Activated CD4-positive, alpha-beta T cell treated with anti-CD3 and anti-CD28 coated beads for 36 hours (primary cell): ENCODE measurements at places on chromosomes 5 and 9. TPM values are rescaled to one million over a fixed set of nuclear protein-coding genes. Genes with fewer than 3 reads are reported as not detected.

Gene ADRB2
- not detected for total RNA-seq

Gene TNFSF8
- total RNA-seq: 42.3 TPM

Gene PLPP1
- total RNA-seq: 8.2 TPM

Gene LHX2
- not detected for total RNA-seq

Gene GFRA3
- not detected for total RNA-seq

Gene NUTM2G
- not detected for total RNA-seq

Gene TBCA
- 195 TPM for total RNA-seq

Gene CDH9
- not detected for total RNA-seq

Gene CD14
- total RNA-seq: 0.43 TPM

Gene TMEM174
- total RNA-seq: not detected

Gene GARIN3
- 0.79 TPM for total RNA-seq

Gene FOXD4L4
- total RNA-seq: 0.11 TPM

Gene CRB2
- total RNA-seq: not detected

Gene HMHB1
- total RNA-seq: not detected

Gene PCDHGA5
- total RNA-seq: 0.09 TPM

Gene PCDHGA9
- not detected for total RNA-seq

Gene LEAP2
- total RNA-seq: 3.1 TPM

Gene PRDM9
- not detected for total RNA-seq

Gene PLPPR1
- total RNA-seq: not detected

Gene KLHL3
- 6.8 TPM for total RNA-seq
